ENCODE measurements at places on chromosomes 16 and 17.

DNA sequence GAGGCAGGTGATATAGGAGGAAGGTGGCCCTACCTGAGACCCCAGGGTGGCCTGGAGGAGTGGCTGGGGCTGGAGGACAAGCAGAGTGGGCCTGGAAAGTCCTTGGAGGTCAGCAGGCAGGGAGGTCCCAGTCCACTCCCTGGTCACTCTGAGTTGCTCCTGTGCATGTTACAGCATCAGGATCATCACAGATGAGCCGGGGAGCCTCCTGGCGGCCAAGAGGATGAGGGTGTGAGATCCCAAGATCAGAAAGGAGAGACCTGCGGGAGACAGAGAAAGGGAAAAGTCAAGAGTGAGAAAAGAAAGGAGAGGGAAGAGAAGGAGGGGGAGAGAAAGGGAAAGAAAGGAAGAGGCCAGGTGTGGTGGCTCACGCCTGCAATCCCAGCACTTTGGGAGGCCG is 71.7 kb downstream of the MRM1 start:
- DNase-seq = no peak

DNA sequence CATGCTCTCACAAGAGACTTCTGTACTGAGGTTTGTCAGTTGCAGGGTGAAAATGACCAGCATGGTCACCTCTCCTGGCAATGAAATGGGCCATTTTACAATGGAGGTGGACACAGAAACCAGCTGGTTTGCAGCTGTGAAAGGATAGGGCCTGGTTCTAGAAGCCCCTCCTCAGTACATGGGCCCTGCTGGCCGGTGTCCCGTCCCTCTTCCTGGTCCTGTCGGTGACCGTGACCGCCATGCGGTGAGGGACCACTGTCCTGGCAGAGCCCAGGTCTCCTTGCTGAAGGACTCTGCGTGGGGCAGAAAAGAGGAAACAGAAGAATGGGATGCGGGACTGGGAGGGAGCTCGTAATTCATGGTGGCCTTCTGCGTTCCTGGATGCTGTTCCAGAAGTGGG is 76.0 kb upstream of the ZNF423 start:
- no peak for DNase-seq

- DNase-seq = no peak
Observed at GRCh38 chr16:57621521-57622271, 6.7 kb upstream of the ADGRG1 start.

GRCh38 chr17:16975277-16975651 is 3.3 kb upstream of the TNFRSF13B start:
- DNase-seq = no peak

- DNase-seq = no peak
Observed at GRCh38 chr17:81350320-81350890, 44.9 kb upstream of the BAHCC1 start.

- peak; percentile 6 for DNase-seq
Observed at GRCh38 chr16:75000481-75001081, 1.8 kb downstream of the ZNRF1 start.

DNA sequence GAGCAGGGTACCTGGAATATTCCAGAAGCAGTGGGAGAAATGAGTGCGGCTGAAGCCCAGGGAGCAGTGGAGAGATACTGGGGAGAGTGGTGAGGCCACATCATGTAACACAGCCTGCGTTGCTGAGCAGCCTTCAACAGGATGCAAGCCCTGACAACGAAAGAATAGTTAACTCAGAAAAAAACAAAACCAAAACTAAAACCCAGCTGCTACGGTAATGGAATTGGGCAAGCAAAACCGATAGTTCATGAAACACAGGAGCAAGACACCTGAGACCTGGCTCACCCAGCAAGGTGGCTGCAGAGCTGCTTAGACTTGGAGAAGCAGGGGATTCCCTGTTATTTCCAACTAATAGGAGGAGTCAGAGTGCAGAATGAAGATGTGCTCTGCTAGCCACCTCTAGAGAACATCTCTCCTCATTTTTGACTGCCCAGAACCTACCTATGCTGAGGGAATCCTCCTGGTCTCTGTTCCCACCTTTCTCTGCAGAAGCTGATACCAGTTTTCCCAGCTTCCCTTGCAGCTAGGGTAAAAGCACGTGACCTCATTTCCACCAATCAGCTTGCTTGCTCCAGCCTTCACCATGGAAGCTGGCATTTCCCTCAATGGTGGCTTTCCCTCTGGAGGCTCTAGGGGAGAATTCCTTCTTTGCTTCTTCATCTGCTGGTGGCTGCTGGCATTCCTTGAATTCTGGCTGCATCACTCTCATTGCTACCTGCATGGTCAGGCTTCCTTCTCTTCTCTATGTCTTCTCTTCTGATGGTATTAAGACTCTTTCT is 59.4 kb upstream of the XYLT1 start:
- no peak for DNase-seq

- DNase-seq = no peak
Observed at GRCh38 chr17:78107976-78108725, 20.4 kb downstream of the TMC6 start.

- no peak for DNase-seq
Observed at GRCh38 chr17:5431949-5432556, 6.9 kb downstream of the C1QBP start.

DNA sequence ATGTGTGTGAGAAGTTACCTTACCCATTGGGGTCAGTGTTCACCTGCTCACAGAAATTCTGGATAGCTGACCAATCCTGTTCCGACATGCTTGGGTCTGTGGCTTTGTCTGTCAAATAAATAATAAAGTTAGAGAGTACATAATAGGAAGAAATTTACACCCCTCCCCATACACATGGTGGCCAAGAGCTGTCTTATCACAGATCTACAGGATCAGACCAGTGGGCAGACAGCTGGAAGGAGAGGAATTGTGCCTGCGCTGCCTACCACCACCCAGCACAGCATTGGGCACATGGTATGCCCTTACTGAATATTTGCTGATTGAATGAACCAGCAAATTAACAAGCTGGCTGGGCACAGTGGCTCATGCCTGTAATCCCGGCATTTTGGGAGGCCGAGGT is 14.6 kb downstream of the GGA2 start:
- no peak for DNase-seq

DNA sequence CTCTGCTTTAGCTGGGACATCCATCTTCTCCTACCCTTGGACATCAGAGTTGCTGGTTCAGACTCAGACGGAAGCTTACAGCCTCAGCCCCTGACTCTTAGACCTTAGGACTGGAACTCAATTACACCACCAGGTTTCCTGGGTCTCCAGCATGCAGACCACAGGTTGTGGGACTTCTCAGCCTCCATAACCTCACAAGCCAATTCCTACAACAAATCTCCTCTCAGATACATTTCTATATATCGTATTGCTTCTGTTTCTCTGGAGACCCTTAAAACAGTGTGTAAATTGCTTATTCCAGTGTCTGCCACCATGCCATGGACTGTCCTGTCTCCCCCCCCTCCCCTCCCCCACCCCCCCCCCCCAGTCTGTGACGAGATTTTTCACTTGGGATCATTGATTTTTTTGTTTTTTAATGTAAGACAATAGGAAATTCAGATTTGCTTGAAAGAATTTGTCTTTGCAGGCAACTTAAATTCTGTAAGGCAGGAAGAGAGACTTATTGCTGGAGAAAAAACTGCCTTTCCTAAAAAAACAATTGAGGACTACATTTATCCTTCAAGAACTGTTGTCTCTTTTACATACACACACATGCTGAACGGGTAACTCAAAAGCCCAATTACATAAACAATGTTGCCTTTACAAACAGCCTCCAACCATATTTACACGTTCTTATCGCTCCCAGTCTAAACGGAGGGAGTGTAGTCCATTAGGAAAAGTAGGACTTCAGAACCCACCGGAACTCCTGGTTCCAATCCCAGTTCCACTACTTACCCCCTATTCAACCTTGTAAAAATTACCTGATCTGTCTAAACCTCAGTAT is 39.9 kb downstream of the TEKT5 start:
- no peak for DNase-seq

- DNase-seq = no peak
Observed at GRCh38 chr17:74430385-74430705, 1.5 kb upstream of the GPRC5C start.

- DNase-seq = no peak
Observed at GRCh38 chr17:30263552-30264333, 28.0 kb downstream of the BLMH start.

GRCh38 chr16:50311134-50311528 is 44.8 kb downstream of the ADCY7 start:
- DNase-seq = no peak

DNA sequence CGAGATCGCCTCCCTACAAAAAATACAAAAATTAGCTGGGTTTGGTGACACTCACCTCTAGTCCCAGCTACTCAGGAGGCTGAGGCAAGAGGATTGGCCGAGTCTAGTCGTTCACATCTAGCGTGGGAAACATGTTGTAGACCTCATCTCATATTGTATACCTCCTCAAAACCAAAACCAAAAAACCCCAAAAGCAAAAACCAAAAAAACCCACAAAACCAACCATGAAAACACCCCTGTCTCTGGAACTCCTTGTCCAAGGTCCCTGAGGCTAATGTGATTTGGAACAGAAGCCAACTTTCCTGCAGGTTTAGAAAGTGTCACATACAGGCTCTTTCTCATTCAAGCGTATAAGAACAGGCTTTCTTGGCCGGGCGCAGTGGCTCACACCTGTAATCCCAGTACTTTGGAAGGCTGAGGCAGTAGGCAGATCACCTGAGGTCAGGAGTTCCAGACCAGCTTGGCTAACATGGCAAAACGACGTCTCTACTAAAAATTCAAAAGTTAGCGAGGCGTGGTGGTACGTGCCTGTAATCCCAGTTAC is 29.0 kb downstream of the RAB11FIP3 start:
- no peak for DNase-seq

DNA sequence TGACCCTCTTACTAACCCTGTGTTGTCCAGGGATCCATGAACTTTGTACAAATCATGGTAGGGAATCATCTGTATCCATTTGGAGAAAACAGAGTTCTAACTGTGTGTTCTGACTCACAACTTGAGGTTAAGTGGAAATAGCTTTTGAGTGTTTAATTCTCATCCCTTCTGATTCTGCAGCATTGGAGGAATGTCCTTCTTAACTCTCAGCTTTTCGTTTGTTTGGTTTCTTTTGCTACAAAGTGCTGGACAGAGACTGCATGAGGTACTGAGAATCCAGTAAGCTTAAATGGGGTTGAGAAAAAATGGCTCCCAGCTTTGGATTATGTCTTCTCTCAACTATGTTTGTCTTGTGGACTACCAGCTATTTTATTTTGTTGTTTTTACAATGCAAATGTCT is 352.1 kb upstream of the KIF2B start:
- no peak for DNase-seq

- DNase-seq = no peak
Observed at GRCh38 chr16:1093284-1094123, 2.5 kb downstream of the C1QTNF8 start.

DNA sequence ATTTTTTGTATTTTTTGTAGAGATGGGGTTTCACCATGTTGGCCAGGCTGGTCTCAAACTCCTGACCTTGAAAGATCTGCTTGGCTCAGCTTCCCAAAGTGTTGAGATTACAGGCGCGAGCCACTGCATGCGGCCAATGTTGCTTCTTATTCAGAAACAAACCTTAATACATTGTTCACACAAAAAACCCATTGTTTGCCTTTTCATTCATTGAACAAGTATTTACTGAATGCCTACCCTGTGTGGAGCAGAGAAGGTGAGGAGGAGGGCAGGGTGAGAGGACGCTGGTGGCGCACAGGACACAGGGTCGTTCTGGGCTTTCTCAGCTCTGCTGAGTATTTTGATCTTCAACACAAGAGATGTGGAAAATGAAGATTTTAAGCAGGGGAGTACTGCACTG is 8.0 kb upstream of the KRT23 start:
- no peak for DNase-seq

- no peak for DNase-seq
Observed at GRCh38 chr16:89312194-89312593, 94.7 kb downstream of the ZNF778 start.

GRCh38 chr17:60393840-60394723 is 2.1 kb upstream of the USP32 start:
- no peak for DNase-seq

- DNase-seq = peak; percentile 80
Observed at GRCh38 chr17:59804901-59805465, 87.8 kb downstream of the TUBD1 start.

GRCh38 chr16:20303012-20303411 is 24.3 kb downstream of the GP2 start:
- no peak for DNase-seq

GRCh38 chr16:80350061-80350460 is 190.7 kb upstream of the DYNLRB2 start:
- DNase-seq = no peak

DNA sequence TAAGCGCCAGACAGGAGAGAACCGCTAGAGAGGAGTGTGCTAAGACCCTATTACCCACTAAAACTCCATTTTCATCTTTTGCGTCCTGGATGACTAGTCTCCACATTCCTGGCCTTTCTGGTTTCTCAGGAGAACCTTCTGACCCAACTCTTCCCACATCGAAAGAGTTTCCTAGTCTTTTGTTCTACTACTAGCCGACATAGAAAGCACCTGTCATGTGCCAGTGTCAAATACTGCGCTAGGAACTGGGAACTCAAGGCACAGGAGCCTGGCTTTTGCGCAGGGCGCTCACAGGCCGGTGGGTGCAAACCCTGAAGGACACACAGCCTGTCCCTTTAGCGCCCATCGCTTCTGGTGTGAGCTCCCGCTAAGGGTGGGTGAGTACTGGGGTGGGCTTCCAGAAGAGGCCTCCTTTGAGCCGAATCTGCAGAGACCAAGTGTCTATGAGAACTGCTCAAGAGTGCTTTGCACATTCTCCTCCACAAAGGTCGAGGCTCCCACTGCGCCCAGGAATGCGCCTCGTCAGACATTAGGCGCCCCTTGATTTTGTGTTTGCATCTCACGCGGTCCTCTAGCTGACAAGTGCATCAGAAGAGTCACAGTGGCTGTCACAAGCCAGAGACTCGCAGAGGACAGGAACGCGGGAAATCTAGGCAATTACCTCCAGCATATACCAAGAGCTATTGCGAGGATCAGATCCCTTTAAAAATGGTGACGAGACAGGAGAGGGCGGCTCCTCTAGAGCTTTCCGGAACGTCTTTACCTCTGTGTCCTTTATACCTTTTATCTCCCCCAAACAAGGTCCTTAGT is 2.0 kb upstream of the PSMB3 start:
- DNase-seq = no peak

DNA sequence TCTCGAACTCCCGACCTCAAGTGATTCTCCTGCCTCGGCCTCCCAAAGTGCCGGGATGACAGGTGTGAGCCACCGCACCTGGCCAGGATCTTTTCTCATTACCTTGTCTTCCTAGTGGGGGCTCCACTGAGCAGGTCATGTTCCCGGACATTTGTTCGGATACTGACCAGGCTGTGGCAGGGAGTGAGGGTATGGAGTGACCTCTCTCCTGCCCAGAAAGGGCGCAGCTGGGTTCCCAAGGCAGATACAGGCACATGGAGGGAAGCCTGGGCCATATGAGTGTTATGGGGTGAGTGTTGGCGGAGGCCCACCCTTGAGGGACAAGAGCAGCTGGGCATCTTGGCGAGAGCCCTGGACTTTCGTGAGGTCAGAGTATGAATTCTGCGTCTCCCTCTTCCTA is 5.5 kb downstream of the SERPINF1 start:
- no peak for DNase-seq

GRCh38 chr17:77959126-77959925 is 823 bp downstream of the TNRC6C start:
- no peak for DNase-seq

- DNase-seq = no peak
Observed at GRCh38 chr16:28188085-28188916, 23.5 kb downstream of the XPO6 start.
